Stimulated activated CD8-positive, alpha-beta memory T cell treated with anti-CD3 and anti-CD28 coated beads, Interleukin-4, amount 100 ng/mL, for 1 hour (primary cell): ENCODE measurements at places on chromosomes 6 and 20.

DNA sequence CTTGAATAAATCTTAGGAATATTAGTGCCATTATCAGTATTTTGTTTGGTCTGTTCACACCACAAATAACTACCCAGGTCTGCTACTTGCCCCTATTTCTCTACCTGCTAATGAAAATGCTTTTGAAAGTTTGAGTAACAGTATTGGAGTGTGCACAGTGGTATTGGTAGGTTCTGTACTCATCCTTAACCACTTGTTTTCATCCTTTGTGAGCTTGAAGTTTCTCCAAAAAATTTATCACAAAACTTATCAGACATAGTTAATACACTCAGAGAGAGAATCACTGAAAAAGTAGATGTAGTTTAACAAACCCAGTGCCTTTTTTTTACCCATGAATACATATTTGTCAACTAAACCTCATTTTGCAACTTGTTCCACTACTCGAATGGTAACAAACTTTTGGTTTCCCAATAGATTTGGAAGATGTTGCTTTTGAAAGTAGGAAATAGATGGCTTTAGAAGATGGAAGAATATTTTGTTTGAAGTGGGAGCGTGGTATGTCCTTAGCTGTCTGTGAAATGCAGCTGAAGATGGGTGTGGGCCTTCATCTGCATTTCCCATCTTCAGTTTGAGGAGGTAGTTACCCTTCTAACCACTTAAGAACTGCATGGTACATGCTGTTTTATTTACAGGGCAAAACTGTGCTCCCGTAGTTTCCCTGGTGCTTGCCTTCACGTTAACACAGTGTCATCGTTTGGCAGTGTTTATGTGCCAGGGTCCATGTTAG lies 9.0 kb downstream of the PTPN1 start:
- no peak for DNase-seq

- no peak for DNase-seq
Measured at GRCh38 chr6:156474507-156475120, 302.6 kb upstream of the ARID1B start.

DNA sequence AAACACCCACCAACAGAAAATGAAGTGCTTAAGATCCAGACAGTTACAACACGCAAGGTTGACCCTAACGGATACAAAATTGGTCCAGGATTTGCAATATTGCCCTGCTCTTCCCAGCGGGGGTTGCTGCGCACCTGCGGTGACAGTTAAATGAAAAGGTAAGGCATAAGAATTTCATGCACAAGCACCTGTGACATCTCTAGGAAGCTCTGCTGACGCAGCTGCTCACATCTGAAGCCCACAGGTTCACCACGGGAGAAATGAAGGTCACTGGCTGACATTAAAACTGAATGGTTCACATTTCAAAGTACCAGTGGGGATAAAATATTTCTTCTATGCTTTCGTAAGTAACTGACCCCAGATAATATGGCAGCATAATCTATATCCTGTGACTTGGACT lies 689.3 kb upstream of the AGPAT4 start:
- no peak for DNase-seq

DNA sequence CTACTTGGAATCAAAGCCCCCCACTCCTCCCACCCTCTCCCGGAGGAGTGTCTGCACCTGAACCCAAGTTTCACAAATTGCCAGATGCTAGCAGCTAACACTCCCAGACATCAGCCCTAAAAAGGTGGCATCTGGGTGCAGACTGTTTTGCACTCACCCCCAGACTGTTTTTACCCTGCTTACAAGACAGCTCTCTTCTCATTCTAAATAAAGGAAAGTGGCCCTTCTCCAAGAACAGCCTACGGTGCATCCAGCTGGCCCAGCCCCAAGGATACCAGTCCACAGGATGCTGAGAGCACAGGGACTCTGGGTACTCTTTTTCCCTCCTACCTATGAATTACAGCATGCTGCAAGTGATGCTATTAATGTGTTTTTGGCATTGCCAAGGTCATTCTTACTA lies 842.0 kb upstream of the FLRT3 start:
- no peak for DNase-seq

GRCh38 chr6:4460586-4461475 lies 315.4 kb upstream of the CDYL start:
- DNase-seq: no peak

- DNase-seq: no peak
Measured at GRCh38 chr20:21232546-21233280, 70.4 kb upstream of the XRN2 start.

DNA sequence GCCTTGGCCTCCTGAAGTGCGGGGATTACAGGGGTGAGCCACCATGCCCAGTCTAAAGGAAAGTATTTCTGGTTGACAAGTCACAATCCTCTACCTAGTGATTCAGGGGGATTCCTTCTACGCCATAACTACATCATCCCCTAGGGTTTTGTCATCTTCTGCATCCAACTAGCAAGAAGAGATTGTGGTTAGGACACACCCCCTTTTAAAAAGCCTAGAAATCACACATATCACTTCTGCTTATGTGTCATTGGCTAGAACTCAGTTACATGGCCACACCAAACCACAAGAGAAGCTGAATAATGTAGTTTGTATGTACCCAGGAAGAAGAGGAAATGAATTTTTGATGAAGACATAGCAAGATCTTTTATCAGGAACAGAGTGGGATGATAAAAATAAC lies 14.7 kb upstream of the CHD6 start:
- no peak for DNase-seq

- DNase-seq: no peak
Measured at GRCh38 chr6:144955859-144956258, 670.7 kb downstream of the UTRN start.

GRCh38 chr6:154481521-154482013 lies 28.9 kb downstream of the CNKSR3 start:
- DNase-seq: no peak

- DNase-seq: no peak
Measured at GRCh38 chr6:113693851-113694250, 163.3 kb upstream of the MARCKS start.

- DNase-seq: no peak
Measured at GRCh38 chr20:58889798-58890517, 37.4 kb downstream of the GNAS start.

GRCh38 chr6:24396824-24397223 lies 5.9 kb upstream of the MRS2 start:
- no peak for DNase-seq

GRCh38 chr6:137823826-137824555 lies 43.1 kb upstream of the TNFAIP3 start:
- peak; percentile 50 for DNase-seq

DNA sequence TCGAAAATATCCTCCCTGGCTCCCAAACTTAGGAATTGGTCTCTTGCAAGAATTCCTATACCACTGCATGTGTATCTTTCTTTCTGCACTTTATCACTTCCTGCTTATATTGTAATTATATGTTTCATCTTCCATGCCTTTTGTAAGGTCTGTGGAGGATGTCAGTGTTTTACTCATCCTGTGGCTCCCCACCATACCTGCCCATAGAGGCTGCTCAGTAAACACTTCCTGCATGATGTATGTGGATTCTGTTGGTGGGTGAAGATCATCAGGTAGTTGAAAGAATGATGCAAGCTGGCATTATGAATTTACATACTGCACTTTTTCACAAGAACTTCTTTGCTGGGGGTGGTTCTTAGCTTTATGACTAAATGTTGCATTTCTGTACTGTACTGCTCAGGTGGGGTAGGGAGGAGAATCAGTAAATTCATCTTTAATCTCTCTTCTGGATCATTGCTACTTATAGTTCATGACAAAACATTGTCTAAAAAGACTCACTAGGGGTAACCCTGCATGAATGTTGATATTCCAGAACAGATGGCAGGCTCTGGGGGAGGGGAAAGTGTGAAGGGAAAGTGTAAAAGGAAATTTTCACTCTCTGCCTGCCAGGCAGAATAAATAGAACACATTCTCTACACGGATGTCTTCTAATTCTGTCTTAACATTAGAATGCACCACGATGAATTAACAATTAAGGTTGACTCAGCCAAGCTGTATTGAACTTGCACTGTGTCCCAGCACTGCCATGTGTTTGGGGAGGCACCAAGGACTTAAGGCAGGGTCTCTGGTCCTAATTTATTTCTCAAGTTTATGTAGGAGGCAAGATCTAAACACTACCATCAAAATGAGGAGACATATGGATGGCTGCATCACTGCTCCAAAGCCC lies 36.0 kb upstream of the KLHL31 start:
- no peak for DNase-seq

DNA sequence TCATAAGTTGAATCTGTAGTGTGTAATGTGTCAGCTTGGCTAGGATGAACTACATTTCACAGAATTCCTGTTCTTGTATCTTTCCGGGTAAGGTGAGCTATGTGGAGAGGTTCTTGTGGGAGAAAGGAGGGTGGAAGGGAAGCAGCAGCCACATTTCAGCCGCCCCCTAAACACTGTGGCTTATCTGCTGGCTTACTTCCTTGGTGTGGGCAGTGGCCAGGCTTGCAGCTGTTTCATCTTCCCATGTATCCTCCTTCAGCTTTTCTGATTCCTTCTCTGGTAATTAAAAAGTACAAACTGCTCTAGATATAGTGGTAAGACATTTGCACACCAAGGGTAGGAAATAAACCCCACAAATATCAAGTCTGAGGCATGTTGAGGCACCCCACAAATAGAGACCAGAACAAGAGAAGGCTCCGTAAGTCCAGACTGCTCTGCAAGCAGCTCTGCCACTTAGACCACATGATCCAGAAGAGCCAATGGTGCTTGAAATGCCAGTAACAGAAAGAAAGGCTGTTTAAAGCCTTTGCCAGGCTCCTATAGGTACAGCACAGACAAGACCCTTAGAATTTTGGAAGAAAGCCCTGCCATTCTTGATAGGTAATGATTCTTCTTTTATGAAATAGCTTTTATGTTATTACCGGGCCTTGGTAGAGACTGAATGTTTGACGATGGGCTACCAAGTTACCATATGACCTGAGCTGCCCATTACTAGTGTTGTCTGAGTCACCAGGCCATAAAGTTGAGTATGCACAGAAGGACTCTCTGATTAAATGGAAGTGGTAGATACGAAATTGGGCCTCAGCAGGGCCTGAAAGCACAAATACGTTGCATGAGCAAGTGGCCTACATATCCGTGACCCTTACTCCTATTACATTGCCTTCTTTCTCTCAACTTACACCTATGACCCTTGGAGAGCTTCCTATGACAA lies 215.0 kb upstream of the SGK1 start:
- no peak for DNase-seq

GRCh38 chr6:79813143-79813850 lies 134.1 kb downstream of the ELOVL4 start:
- DNase-seq: no peak

DNA sequence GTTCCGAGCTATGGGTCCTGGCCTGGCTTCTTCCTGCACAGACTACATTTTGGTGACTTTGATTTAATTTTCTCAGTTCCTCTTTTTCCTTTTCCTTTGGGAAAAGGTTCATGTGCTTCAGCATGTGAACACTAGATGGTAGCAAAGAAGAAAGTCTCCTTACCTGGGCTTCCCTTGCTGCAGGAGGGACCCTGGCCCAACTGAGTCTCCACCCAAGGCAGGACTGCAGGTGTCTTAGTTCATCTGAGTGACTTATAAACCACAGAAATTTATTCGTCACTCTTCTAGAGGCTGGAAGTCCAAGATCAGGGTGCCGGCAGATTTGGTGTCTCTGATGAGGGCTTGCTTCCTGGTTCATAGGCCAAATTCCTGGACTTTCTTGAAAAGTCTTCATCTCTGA lies 163.2 kb downstream of the SYCP2 start:
- DNase-seq: no peak

- DNase-seq: no peak
Measured at GRCh38 chr6:125574604-125575003, 174.8 kb upstream of the HEY2 start.

DNA sequence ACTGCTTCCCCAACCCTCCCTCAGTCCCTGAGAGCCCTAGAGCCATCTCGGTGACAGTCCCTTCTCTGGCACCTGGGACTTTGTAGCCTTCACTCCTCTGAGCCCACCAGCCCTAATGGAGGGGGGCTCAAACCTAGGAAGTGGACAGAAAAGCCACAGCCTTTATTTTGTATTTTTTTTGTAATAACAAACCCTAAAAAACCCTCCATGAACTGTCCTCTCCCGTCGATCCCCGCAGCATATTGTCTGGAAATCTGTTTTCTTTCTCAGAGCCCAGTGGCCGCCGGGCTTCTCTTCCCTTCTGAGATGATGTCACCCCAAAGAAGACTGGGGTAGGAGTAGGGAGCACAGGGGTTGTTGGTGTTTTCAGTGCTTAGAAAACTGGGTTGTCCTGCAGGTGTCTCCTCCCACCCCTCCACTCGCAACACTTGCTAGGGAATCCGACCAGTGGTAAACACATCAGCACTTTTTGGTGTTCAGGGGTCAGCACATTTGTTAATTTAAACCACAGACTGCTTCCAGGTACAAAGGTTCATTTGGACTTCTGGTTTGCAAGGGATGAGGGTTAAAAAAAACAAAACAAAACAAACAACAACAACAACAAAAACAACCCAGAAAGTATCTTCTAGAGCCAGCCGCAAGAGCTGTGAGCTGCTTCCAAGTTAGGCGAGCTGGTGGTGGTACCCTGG lies 9.9 kb downstream of the PAX1 start:
- DNase-seq: no peak

DNA sequence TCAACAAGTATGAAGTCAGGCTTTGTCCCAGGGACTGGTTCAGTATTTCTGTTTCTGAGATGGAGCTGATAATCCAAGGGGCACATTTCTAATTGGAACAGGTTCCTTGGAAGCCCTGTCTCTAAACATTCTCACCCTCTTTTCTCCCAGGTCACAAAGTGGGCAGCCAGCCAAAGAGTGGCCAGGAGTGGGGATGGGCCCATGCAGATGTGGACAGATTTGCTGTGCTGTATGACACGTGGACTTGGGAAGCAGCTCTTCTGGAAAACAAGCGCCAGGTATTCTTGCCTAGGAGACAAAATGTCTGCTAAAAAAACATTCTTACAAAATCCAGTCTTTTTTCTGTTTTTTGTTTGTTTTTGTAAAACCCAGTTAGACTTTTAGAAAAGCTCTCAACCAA lies 140.2 kb downstream of the CD164 start:
- no peak for DNase-seq

GRCh38 chr6:147054871-147055270 lies 149.3 kb upstream of the STXBP5 start:
- DNase-seq: no peak

GRCh38 chr20:33653900-33654596 lies 8.1 kb upstream of the C20orf144 start:
- DNase-seq: no peak

DNA sequence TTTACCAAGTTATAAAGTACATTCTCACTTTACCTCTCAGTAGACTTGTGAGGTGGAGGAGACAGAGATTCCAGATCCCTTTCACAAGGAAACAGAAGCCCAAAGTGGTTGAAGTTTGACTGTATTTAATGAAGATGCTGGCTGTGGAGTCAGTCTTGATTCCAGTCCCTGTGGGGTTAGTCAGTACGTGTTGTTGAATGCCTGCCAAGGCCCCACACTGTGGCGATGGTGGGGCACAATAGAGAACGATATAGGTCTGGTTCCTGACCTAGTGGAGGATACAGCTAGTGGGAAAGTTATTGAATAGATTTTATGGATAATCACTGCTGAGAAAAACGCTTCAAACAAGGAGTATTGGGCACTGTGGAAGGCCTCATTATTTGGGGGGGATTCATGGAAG lies 71.4 kb downstream of the LRRC1 start:
- DNase-seq: no peak
